ENCODE measurements at places on chromosomes 1 and 21.

DNA sequence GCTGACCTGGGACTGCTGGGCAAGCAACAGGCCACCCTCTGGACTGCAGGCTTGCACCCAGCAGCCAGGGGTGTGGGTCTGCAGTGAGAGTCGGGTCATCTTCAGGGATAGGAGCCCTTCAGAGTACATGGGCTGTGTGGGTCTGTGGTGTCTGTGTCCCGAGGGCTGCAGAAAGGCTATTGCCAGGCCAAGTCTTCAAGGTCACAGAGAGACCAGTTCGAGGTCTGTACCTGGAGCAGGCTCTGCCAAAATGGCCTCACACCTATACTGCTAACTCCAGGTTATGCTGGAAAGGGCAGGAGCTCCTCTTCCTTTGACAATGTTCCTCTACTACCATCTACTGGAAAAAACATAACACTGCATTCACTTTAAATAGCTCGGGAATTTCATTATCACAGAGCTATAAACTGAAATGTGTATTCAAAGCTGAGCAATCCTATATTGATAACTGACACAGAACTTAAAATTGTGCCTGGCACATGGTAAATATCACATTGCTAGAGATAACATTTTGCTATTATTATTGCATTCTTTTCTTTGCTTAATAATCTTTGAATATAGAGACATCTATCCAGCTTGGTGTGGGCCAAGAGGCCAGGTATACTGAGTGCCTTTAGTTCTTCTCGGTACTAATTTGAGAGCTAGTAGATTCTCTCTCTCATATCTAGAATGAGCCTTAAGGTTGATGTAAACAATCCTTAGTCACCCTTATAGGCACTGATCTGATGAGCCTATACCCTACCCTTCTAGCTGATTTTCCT, 6.9 kb upstream of the DNAH14 start:
- no peak for DNase-seq

DNA sequence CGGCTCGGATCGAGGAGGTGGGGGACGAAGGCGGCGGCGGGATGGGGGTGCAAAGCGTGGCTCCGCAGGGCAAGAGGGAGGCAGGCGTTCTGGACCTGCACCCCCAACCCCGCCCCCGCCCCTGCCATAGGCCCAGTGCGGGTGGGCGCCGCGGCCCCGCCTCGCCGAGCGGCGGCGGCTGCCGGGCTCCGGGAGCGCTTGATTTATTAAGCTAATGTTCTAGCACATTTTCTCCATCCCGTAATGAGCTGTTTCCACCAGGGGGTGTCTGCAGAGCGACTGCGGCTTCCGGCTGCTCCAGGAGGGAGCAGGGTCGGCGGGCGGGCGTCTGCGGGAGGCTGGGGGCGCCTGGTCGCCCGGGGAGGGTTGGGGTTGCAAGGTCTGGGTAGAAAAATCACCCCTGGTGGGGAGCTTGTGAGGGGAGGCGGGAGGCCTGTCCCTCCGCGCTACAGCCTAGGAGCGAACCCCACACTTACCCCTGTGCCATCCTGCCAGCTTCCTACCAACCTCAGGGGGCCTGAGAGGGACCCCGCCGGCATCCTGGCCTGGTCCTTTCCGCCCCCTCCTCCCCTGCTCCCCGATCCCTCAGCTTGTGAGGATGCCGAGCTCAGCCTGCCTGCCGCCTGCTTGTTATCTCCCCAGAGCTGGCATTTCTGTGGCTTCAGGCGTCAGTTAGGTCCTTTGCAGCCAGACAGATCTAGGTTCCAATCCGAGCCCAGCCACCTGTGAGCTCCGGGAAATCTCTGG, 48.5 kb upstream of the ACOT11 start:
- DNase-seq: no peak

GRCh38 chr1:10986525-10986890, 25.9 kb upstream of the TARDBP start:
- DNase-seq: no peak

DNA sequence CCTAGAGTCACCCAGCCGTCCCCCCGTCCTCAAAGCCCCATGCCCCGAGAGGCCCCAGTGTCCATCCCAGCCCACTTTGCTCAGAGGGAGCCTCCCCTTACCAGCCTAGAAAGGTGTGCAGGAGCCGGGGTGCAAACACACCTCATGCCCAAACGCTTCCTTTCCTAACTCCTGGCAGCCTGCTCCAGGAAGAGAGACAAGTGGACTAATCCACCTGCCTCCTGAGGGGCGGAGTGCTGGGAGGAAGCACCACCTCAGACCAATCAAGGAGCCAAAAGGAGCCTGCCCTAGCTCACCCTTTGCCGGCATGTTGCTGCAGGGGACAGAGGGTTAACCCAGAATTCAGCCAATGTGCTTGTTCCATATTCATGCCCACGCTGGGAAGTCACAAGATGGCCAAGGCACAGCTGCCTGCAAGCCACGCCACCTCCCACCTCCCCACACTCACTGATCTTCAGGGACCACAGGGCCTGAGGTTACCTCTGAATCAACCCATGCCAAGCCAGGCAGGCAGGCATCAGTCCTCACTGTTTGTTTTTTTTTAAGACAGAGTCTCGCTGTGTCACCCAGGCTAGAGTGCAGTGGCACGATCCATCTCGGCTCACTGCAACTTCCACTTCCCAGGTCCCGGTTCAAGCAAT, 27.8 kb downstream of the PLEKHA6 start:
- no peak for DNase-seq

GRCh38 chr1:175225805-175226129, 33.2 kb upstream of the KIAA0040 start:
- DNase-seq: no peak

DNA sequence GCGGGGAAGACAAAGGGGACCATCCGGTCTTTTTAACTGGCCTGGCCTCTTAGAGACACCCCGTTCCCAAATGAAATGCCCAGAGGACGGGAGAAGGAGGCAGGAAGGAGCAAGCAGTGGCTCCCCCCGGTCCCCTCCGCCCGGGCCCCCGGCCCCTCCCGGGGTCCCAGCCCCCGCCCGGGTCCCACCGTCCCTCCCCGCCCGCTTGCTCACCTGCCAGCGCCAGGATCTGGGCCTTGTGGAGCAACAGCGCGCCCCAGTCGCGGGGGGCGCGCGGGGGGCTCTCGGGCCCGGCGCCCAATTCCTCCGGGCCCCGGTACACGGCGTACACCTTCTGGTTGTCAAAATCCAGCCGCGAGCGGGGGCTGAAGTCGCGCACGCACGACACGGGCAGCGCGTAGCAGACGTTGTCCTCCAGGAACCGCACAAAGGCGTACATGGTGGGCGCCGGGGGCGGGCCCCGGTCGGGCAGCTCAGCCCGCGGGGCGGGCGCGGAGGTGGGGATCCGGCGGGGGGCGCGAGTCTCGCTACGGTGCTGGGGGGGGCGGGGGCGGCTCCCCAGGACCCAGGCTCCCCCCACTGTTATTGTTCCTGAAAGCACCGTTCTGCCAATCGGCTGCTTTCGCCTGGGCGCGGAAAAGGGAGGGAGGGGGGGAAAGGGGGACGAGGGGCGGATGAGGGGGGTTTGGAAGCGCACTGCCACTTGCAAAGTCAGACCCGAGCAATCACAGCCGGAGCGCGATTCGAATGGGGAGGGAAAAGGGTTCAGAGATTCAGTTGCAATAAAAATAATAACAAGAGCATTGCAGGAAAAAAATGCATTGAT, at the start of gene BEND5:
Gene BEND5, minus strand, starts transcription at position 499 of the 826 bp plus-strand sequence. Its CDS starts 60 bp downstream, at position 439.
- peak; percentile 43 for DNase-seq

GRCh38 chr21:41598561-41599431, 90.8 kb upstream of the TMPRSS2 start:
- DNase-seq: no peak

GRCh38 chr1:69611316-69611715, 43.6 kb downstream of the LRRC7 start:
- no peak for DNase-seq

GRCh38 chr1:3456964-3457909, 2.8 kb downstream of the ARHGEF16 start:
- DNase-seq: no peak

DNA sequence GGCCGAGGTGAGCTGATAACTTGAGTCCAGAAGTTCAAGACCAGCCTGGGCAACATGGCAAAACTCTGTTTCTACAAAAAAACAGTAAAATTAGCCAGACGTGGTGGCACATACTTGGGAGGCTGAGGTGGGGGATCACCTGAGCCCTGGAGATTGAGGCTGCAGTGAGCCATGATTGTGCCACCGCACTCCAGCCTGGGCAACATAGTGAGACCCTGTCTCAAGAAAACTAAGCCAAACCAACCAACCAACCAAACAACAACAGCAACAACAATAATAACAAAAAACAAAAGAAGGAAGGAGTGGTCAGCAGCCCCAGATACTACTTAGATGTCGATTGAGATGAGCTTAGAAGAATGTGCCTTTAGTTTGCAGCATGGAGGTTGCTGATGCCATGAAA, 47.7 kb downstream of the CENPF start:
- DNase-seq: no peak

GRCh38 chr21:45941717-45942546, 39.6 kb upstream of the COL6A1 start:
- no peak for DNase-seq

- DNase-seq: no peak
These were observed 660 bp downstream of the GCLM start for GRCh38 chr1:93908394-93909145.

- no peak for DNase-seq
These were observed 115.7 kb downstream of the MAP3K21 start for GRCh38 chr1:233443040-233443760.

GRCh38 chr1:111496398-111496797, 7.0 kb downstream of the ADORA3 start:
- DNase-seq: no peak

- no peak for DNase-seq
These were observed 2.7 kb downstream of the MEF2D start for GRCh38 chr1:156497743-156498431.

GRCh38 chr1:177021687-177022086, 142.8 kb downstream of the ASTN1 start:
- DNase-seq: no peak

DNA sequence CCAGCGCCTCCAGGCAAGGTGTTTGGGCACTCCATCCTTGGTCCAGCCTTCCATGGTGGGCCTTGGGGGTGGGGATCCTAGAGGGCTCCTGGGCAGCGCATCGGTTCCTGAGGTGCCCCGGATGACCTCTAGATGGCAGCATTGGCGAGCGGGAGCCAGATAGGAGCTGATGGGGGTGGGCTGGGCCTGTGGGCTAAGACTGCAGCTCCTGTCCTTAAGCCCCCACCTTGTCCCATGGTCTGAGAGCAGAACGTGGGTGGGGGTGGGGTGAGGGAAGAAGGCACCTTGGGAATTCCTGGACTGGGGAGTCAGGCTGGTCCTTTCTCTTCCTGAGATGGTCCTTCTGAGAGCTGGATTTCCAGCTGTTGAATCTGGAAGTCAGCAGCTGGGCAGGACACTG, 93.4 kb upstream of the CSF3R start:
- DNase-seq: no peak

GRCh38 chr1:241274693-241275092, 82.3 kb downstream of the RGS7 start:
- DNase-seq: no peak

GRCh38 chr1:53257454-53258081, 19.2 kb upstream of the MAGOH start:
- DNase-seq: no peak

- no peak for DNase-seq
These were observed 31.1 kb upstream of the PEX10 start for GRCh38 chr1:2443277-2444137.

DNA sequence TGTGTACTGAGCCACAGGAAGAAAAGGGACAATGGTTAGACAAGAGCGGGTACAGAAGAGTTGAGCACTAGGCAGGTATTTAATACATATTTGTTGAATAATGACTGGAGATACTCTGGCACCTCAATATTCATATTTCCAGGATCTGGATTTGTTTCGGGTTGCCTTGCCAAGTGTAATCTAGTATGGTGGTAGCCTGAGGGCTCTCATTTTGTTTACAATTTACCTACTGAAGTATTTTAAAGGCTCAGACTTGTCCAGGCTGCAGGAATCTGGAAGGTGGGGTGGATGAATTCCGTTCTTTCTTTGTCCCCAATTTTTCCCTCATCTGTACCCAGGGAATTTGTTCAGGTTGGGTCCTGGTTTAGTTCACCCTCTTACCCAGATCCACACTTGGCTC, 95.0 kb downstream of the CACHD1 start:
- no peak for DNase-seq

GRCh38 chr1:50110656-50111055, 1.9 kb downstream of the ELAVL4 start:
- DNase-seq: no peak

GRCh38 chr1:19445417-19446342, 39.7 kb downstream of the CAPZB start:
- no peak for DNase-seq

DNA sequence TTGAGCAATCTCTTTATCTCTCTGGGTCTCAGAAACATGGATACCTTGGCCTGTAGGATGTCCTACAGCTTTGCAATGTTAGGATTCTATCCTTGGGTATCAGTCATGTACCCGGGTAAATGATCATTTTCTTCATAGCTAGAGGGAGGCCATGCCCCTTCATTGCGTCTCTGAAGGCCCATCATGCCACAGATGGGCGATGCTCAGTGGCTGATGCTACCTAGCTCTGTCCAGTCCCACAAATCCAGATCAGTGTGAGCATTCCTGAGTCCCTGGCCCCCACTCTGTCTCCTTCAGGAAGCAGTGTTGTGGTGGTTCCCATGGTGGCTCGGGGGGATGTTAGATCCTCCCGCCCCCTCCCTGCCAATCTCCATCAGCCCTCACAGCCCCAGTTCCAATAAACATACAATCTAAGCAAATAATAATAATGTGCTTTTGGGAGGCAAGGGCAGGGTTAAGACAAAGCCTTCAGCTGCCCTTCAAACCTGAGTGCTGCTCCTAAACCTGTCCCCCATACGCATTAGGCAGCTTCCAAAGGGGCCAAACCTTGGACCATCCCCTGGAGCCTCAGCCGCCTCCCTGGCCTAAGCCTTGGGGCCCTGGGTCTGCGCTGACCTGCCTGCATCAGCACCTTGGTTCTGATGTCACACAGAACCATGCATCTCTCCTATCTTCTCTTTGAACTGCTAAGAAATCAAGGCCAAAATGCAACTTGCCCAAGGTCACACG, 681 bp upstream of the GPR61 start:
- DNase-seq: no peak

- DNase-seq: no peak
These were observed 209.8 kb upstream of the KIAA0040 start for GRCh38 chr1:175402336-175402735.

DNA sequence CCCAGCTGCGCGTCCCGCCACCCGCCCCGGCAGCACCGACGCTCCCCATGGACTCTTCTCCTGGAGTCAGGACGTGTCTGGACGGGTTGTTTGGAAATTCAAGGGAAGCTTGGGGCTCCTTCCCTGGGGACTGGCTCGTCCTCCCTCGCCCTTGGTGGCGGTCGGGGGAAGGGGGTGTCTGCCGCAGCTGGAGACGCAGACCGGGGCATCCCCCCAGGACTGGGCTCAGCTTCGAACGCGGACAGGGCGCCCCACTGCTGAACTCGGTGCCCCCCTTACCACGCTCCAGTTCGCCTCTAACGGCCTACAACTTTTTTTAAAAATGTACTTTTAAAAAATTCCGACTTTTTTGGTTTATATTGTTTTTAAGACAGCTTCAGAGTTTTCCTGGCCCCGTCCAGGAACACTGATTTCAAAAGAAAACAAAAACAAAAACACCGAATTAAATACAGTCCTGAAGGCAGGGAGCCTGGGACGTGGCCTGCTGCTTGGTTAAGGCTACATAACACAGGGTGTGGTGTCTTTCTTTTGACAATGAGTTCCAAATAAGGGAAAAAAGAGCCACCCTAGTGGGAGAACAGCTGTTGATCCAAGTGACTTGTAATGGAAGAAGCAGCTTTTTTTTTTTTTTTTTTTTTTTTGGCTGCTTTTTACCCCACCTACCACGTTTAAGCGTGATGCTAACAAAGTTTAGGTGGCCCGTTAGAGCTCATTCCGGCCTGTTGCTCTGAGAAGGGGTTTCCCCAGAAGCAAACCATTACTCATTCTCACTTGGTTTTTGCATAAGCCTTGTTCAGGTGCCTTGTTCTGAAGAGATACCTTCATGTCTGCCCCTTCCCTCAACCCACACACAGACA, 862 bp upstream of the DIPK1A start:
- DNase-seq: no peak

Measured in GDM1 (cell line).